Kasumi-1 (cell line): ENCODE measurements at places on chromosomes 2 and 18.
A peak's percentile ranks its signal among the peaks of the same experiment; 100 is the strongest.

GRCh38 chr2:46917628-46918027 lies 2.0 kb upstream of the MCFD2 start:
- no peak for DNase-seq

GRCh38 chr2:241391892-241392665 lies 36.0 kb downstream of the FARP2 start:
- peak; percentile 0 for DNase-seq

- no peak for DNase-seq
Measured at GRCh38 chr2:241997017-241997416, 127.5 kb downstream of the RTP5 start.

GRCh38 chr2:238006510-238006909 lies 39.7 kb downstream of the UBE2F start:
- no peak for DNase-seq

- DNase-seq, result peak; percentile 21
Measured at GRCh38 chr2:191625016-191625415, 52.9 kb upstream of the NABP1 start.

- no peak for DNase-seq
Measured at GRCh38 chr18:28438381-28438780, 261.5 kb upstream of the CDH2 start.

DNA sequence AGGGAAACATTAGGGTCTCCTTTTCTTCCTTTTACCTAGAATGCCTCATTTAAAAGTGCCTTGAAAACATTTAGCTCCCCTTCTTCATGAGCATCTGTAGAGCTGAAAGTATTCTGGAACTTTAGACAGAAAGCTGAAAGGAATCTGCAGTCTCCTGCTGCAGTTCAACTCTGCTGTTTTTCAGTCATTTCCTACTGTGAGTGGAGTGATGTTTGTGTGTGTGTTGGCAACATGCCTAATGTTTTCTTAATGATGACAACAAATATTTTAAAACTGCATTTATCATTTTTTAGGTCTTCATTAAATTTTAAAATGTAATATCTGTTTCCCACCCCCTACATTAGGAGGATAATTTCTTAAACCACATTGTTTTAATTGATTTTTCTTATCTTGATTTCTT lies 66.6 kb downstream of the TWSG1 start:
- no peak for DNase-seq

DNA sequence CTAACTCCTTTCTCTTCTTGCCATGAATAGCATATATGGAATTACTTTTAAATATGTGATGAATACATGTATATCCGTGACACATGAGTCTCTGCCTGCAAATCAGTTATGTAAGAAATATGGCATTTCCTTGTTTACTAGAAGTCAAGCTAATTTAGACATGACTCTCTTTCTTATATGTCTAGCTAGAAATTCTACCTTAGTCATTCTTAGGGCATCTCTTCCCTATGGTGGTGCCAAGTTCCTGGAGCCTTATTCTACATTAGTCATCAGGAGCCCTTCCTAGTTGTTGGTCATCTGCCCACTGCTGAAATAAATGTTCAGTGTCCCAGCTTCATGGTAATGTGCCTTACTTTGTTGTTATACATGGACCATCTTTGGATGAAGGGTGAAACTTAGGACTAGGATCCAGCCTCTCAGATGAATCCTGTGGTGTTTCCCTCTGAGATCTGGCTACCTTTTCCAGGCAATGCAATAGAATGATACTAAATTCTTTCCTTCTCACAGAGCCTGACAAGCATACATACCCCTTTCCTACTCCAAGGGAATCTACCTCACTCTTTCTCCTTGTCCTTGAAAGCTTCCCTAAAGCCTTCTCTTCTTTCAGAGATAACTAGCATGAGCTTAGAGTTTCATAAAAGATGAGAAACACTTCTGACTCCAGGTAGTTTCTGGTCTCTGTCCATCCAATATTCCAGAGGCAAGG lies 415.3 kb upstream of the VWC2L start:
- no peak for DNase-seq

- no peak for DNase-seq
Measured at GRCh38 chr2:227322530-227323205, 2.4 kb upstream of the MFF start.

DNA sequence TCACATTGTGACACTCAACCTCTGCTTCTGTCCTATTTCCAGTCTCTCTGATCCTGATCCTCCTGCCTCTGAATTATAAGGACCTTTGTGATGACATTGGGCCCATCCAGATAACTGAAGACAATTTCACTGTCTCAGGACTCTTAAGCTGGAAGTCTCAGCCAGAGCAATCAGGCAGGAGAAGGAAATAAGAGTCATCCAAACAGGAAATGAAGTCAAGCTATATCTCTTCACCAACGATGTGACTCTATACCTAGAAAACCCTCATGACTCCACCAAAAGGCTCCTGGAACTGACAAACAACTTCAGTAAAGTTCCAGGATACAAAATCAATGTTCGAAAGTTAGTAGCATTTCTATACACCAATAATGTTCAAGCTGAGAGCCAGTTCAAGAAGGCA lies 29.3 kb upstream of the TWIST2 start:
- DNase-seq, result no peak

- no peak for DNase-seq
Measured at GRCh38 chr18:69586537-69586936, 185.8 kb downstream of the DOK6 start.

- DNase-seq, result no peak
Measured at GRCh38 chr2:196338440-196338839, 167.1 kb upstream of the STK17B start.

DNA sequence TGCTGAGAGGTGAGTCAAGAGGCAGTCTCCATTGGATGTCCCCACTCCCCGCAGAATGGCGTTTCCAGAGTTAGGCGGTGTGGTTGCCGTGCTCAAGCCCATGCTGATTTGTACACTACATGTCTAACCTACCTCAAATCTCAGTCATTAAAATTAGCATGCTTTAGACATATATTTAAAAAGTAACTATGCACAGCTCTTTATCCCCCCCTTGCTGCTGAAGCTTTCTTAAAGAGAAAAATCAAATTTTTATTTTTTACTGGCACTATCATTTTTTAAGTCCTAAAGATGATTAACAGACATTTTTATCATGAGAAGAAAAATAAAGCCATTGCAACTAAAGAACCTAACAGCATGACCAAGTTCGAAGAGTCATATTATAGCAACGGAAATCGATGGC lies 42.9 kb downstream of the BOLA3 start:
- DNase-seq, result peak; percentile 3

DNA sequence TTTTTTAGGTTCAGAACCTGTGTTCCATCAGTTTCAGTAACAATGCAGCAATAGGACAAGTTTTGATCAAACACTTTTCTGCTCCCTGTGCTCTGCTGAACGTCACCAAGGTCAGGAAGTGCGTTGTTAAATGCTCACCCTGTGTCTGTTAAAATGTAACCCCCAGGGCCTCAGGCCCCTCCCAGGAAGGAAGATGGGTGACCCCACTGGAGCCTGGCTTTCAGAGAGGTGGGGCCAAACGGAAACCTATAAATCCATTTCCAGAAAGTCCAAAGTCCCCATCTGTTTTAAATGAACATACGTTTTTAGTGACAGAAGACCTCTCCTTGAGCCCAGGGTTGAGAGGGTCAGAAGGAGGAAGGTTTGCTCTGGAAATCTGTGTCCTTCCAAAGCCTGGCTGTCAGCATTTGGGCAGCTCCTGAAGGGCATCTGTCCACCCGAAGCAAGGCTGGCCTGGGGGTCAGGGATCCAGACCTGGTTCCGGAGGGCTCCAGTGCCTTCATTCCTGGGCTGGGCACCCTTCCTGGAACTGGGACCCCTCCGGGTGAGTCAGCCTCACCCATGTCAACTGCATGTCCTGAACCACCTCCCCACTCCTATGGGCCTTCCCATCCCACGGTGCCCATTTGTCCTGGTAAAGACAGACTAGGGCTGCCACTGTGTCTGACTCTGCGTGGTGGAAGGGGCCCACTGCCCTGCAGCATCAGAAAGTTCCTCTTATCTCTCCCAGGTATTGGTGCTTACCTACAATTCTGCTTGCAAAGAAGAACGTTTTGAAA lies 117.4 kb upstream of the COPS8 start:
- DNase-seq, result no peak

DNA sequence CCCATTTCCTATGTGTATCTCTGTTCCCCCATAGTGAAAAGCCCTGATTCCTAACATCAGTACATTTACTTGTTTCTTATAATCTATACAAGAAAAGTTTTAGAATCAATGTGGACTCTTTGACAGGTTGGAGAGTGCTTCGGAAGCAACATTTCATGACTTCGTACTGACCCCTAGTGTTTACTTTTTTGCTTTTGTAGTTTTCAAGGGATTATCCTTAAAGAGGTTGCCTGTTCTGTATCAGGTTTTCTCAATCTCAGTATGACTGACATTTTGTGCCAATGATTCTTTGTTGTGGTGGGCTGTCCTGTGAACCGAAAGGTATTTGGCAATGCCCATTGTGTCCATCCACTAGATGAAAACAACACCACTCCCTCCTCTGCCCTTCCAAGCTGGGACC lies 43.3 kb upstream of the SERPINB2 start:
- peak; percentile 80 for DNase-seq

- no peak for DNase-seq
Measured at GRCh38 chr18:58229162-58229561, 185.1 kb downstream of the NEDD4L start.

DNA sequence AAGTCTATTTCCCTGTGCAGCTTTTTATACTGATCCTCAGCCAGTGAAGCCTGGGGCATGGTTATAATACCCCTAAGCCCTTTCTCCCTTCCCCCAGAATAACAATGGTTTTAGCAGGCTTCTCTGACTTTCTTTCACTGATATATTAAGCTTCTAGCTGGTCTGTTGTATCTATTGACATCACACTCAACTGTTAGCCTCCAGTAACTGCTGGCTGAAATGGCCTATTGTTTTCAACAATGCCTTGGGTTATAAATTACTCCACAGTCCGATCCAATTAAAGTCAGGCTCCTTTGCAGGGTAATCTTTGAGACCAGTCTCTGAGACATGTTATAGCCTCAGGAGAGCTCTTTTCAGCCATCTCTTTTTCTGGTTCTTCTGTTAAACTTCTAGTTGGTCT lies 2.9 kb upstream of the SLC9A4 start:
- DNase-seq, result no peak

DNA sequence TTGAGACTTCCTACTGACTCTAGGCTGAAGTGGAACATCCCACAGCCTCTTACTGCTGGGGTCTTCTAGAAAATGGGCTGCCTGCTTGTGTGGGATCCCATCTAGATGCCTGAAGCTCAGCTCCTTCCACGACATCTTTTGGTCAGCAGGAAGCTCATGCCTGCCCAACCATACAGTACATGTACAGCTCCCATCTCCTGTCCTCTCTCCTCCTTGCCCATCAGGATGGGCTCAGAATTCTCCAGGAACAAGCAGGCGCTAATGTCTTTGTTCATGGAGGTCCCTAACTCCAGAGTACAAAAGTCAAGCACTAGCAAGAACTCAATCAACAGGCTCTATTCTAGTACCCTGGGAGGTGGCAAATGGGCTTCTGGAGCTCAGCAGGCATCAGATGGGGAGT lies 31.7 kb upstream of the GPR17 start:
- no peak for DNase-seq

DNA sequence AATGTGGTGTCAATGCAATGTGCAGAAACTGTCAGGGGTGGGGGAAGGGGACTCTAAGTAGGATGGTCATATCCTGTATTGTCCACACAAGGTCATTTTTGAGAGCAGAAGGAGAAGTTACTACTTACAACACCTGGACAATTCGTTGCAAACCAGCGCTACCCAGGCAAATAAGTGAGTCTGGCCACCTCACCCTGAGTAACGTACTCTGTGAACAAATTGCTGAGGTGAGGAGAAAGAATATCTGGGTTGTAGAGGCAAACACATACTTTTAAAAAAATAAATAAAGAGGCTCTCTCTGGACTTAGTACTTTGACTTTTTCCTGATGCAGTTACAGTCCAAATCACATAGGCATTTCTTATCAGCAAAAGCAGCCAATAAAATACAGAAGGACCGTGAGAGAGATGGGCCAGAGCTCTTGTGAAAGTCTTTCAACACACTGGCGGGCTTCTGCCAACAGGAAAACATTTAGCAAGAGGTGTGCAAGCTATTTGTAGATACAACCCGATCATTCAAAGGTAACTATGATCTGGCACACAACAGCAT lies 268.2 kb upstream of the ID2 start:
- no peak for DNase-seq

GRCh38 chr2:150007815-150008430 lies 420.3 kb upstream of the MMADHC start:
- DNase-seq, result no peak

GRCh38 chr18:31636387-31636786 lies 44.7 kb downstream of the TTR start:
- no peak for DNase-seq

GRCh38 chr18:48575301-48575657 lies 36.4 kb downstream of the CTIF start:
- no peak for DNase-seq

- no peak for DNase-seq
Measured at GRCh38 chr2:71253476-71253875, 26.6 kb upstream of the PAIP2B start.

DNA sequence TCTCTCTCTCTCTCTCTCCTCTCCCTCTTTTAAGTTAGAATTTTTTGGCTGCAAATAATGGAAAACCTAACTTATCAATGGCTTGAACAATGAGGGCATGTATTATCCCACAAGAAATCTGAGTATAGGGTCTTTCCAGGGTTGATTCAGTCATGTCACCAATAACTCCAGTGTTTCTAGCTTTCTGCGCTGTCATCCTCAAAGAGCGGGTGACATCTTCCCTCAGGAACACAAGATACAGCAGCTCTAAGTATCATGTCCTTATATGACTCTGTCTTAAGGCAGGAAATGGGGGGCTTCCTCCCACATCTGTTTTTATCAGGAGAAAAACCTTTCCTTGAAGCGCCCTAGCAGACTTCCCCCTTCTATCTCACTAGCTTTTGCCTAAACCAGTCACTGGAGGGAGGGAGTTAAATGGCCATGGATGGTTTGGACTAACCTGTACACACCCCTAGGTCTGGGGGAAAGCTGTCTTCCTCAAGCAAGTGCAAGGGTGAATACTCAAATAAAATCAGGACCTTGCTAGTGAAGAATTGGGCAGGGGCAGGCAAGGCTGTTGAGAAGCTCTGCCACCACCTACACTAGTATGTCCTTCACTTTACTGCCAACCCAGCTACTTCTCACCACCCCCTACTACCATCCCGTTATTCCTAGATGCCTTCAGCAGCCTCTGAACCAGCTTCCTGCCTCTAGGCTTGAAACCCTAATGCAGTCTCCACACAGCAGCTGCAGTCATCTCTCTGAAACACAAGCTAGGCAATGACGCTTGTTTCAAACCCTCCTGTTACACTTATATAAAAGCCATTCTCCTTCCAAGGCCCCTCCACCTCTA lies 7.5 kb upstream of the TUBA4A start:
- DNase-seq, result no peak

DNA sequence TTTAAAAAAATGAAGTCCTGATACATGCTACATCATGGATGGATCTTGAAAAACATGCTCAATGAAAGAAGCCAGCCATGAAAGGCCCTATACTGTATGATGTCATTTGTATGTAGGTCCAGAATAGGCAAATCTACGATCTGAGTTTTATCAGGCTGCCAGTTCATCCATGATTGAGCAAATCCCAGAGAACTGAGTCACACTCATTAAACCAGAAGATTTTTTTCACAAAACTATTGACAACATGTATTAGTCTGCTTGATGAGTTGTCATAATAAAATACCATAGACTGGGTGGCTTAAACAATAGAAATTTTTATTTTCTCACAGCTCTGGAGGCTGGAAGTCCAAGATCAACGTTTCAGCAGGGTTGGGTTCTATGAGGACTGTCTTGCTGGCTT lies 130.7 kb downstream of the MREG start:
- no peak for DNase-seq

GRCh38 chr2:150605664-150606063 lies 118.2 kb upstream of the RND3 start:
- no peak for DNase-seq
